Activated T-helper 1 cell treated with anti-CD3 and anti-CD28 coated beads, Interleukin-12 subunit alpha, Interleukin-12 subunit beta, Interleukin-2, Interleukin-4 antibody, amounts not matched to agents 30 ng/mL and 10 ng/mL and 1 ng/mL, durations not matched to agents 14 hours and 24 hours and 36 hours (primary cell): ENCODE measurements at places on chromosomes 2 and 18.

- peaks cover 6% of the 10 kb centered on the region for H3K27me3 ChIP-seq
- H3K4me1 ChIP-seq = no peaks in the 10 kb centered on the region
- H3K4me3 ChIP-seq = no peak overlapping the region
- no peak for DNase-seq
- no peak overlapping the region for H3K27ac ChIP-seq
Measured at GRCh38 chr18:45335282-45336043, 279.8 kb upstream of the SLC14A2 start.

DNA sequence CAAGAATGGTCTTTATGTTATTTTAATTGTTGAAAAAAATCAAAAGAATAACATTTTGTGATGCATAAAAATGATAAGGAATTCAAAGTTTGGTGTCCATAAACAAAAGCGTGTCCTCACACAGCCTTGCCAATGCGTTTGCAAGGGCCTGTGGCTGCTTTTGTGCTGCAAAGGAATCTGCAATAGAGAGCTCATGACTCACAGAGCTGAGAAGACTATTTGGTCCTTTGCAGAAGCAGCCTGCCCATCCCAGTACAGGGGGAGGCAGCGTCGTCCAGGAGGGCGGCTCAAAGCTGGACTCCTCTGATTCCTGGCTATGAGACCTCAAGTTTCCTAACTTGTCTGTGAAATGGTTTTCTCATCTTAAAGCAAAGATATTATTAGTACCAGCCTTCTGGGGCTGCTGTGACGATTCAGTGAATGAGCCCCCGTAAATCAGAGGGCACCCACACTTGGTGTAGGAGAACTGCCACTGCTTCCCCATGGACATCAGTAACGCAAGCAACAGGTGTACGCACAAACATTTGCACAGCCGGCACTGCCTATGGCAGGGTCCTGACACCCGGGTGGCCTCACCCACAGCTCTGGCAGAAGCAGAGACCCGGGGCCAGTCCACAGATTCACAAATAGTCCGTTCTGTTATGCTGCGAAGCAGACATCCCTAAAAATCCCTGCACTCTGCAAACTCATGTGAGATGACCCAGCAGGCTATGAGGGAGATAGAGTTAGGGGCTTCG is 70.6 kb upstream of the ASAP2 start:
- no peak overlapping the region for H3K27ac ChIP-seq
- H3K36me3 ChIP-seq = no peaks in the 10 kb centered on the region
- H3K27me3 ChIP-seq = peaks cover 7% of the 10 kb centered on the region
- no peak for DNase-seq
- H3K4me3 ChIP-seq = no peak overlapping the region

- no peak for DNase-seq
- no peaks in the 10 kb centered on the region for H3K27me3 ChIP-seq
Measured at GRCh38 chr2:50754514-50754913, 277.4 kb downstream of the NRXN1 start.

DNA sequence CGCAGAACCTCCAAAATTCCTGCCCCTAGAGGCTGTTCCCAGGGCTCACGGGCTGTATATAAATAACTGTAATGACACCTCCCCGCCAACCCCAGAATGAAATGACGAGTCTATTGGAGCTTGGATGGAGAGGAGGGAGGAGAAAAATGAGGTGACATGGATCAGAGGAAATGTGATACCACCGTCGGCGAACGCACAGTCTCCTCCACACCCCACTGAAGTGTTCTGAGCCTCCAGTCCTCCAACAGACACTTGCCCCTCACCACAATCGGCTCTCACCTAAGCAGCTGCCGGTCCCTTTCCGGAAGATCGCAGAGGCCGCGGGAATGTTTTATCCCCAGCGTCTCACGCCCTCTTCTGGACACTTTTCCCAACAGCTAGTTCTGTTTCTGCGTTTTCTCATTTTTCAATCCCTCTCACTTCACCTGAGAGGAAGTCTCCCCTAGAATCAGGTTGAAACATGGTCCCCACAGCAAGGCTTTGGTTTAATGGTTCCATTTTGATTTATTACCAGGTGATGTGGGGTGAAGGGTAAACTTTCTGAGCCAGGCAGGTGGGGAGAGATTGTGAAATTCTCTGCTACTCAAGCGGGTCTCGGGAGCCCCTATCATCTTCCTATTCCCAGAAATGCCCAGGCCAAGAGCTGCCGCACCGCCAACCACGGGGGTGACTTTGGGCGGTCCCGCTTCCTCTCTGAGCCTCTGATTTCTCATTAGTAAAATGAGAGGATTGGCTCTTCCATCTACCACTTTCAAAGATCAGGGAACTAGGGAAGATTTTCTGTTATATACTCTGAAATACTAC is 9.1 kb upstream of the MYO5B start:
- no peak overlapping the region for H3K27ac ChIP-seq
- peaks cover 9% of the 10 kb centered on the region for H3K4me1 ChIP-seq
- DNase-seq = no peak

- peaks cover 77% of the 10 kb centered on the region for H3K36me3 ChIP-seq
- peak overlapping the region; percentile 48 for H3K4me3 ChIP-seq
- peaks cover 97% of the 10 kb centered on the region for H3K4me1 ChIP-seq
- peak overlapping the region; percentile 97 for H3K27ac ChIP-seq
- DNase-seq = no peak
- H3K27me3 ChIP-seq = no peaks in the 10 kb centered on the region
Measured at GRCh38 chr2:203734276-203734983, 28.0 kb downstream of the CD28 start.
